ENCODE measurements at places on chromosomes 5 and 9.

- no peak for DNase-seq
Observed at GRCh38 chr9:72165326-72165725, 16.1 kb downstream of the GDA start.

GRCh38 chr5:163190283-163190682, 247.1 kb upstream of the CCNG1 start:
- no peak for DNase-seq

- DNase-seq = no peak
Observed at GRCh38 chr5:114390431-114390830, 28.6 kb downstream of the KCNN2 start.

DNA sequence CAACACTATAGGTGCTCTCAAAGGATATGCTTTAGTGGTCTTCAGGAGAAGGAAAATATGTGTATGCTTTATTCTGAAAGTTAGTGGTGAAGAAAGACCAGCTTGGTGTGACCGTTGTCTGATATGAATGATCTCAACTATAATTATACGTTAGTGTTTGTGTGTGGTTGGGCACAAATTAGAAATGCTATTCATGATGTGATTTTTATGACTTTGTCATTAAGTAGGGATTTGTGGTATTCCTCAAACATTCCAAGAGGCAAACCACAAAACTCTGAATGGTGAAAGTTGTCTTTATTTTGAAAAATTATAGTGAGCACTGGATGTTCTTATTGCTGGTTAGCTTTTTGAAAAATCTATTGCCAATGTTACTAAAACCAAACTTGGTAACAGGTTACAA, 6.2 kb upstream of the F2R start:
- no peak for DNase-seq

GRCh38 chr9:124598048-124598447, 90.8 kb upstream of the NR5A1 start:
- DNase-seq = peak; percentile 15

DNA sequence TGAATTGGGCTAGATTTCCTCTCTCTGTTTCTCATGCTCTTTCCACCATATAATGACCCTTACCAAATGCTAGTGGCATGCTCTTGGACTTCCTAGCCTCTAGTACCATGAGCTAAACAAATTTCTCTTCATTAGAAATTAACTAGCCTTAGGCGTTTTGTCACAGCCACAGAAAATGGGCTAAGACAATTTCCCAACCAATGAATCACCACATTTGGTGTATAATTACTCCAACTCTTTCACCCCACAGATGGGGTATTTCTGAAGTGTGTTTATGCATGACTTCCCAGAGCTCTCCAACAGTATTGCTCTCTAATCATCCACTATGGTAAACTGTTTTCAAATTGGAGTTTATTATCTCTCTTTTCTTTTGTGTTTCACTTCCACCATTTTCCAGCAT, 1041.1 kb upstream of the COX7C start:
- DNase-seq = no peak

DNA sequence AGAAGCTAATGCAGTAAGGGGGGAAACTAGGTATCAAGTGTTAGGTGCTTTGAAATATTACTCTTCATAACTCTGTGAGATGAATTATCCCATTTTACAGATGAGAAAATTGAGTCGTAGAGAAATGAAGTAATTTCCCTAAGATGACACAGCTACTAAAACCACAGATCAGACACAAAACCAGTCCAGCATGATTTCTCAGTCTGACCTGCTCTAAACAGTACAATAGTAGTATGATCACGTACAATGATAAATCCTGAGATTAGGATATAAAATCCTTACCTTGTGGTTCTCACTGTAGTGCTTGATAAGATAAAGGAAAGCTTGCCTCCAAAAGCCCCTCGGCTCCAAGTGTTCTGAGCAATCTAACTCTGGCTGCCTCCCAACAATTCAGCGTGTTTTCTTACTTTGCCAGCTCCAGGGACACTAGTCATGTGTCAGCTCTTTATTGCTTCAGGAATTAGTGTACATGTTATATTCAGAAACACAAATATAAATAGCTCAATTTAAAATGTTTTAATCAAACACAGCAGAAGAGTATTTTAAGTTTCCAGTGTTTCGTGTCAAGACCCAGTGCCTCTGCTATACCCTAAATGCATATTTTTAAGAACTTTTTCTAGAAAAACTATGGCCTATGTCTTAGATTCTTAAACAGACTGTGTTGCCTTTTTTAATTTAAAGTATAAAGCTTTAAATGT, 243.6 kb downstream of the DENND1A start:
- DNase-seq = no peak

DNA sequence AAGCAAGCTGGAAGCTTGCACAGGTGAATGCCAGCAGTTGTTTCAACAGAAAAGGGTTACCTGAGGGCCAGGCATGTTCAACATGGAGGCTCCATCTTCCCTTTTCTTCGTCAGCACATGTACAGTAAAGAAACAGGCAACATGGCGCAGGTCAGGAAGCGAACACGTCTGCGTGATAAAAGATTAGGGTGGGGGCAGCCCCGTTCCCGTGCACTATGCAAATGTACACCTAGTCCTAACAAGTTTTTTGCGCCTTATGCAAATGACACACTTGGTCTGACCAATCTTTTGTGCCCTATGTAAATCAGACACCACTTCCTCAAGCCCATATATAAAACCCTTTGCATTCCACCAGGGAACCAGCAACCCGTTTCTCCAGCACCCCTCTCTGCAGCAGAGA, 452.1 kb upstream of the PTPRD start:
- DNase-seq = no peak

DNA sequence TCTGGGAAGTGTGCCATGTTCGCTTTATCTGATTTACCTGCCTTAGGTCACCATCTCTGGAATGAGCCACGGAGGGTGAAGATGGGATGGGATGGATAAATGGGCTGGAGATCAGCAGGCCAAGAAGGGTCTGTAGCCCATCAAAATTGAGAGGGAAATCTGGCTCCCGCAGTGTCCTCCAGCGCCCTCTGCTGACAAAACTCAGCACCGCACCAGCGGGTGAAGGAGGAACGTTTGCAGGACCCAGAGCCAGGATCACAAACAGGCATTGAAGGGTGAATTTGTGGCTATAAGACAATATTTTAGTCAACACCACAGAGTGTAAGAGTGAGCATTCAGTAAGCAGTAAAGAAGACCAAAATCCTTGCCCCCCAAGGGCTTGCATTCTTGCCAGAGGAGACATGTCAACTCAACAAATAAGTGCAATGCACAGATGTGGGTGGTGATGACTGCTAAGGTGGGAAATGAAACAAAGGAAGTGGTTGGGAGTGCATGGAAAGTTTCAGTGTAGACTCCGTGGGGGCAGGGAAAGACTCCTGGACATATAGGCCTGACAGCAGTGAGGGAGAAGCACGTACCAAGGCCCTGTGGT, 124.4 kb downstream of the TENT4A start:
- DNase-seq = peak; percentile 51

- DNase-seq = peak; percentile 20
Observed at GRCh38 chr9:3525096-3525835, 535 bp downstream of the RFX3 start.

GRCh38 chr5:163339148-163339547, 98.2 kb upstream of the CCNG1 start:
- DNase-seq = no peak

DNA sequence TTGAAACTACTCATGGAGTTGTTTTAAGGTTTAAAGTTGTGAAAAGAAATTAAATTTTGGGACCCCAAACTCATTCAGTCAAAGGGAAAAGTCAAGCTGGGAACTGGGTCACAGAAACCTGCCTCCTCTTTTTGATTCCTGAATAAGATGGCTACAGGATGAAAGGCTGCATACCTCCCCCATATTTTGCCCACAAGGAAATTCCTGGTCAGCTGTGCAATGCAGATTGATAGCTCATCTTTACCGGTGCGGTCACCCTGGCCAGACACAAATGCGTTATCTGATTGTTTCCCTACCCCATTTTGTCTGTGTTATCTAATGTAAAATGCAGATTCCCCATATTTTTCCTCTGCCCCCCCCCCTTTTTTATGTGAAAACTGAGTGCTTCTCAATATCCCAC, 1.3 kb downstream of the HAVCR2 start:
- DNase-seq = peak; percentile 19

DNA sequence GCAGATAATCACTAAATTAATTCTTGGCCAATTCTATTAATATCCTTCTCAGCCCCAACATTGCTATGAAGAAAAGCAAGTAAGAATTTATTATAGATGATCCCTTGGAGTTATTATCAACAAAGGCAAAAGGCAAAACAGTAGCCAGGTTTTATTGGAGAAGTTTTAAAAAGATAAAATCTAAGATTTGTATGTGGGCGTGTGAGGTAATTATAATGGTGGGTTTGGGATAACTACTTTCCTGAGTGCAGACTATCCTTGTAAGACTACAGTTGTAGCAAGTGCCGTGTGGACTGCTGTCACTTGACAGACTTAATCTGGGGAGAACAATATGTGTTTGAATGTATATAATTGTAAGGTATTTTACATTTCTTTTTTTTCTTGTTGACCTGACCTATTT, 23.2 kb downstream of the SLC31A1 start:
- DNase-seq = no peak

GRCh38 chr9:98064623-98065392, 8.3 kb downstream of the NANS start:
- no peak for DNase-seq

GRCh38 chr5:67453111-67453905, 256.7 kb upstream of the CD180 start:
- peak; percentile 7 for DNase-seq

GRCh38 chr5:156513123-156513815, 186.3 kb downstream of the SGCD start:
- DNase-seq = no peak

GRCh38 chr9:136370037-136370436, 3.4 kb downstream of the CARD9 start:
- DNase-seq = no peak

DNA sequence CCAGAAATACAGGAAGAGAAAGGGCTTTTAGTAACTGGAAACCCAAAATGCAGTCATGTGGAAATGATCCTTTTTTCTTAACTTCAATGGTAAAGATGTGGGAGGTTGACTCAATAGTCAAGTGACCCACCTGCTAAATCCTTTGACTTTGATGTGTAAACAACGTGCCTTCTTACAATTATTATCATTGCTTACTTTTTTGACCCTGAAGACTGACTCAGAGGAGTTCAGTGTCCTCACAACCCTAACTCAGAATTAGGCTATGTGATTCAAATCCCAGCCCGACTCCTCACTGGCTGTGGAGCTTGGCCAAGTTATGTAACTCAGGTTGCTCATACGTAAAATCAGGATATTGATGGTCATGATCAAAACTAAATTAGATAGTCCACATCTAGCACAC, 27.9 kb downstream of the ANXA1 start:
- peak; percentile 39 for DNase-seq

- no peak for DNase-seq
Observed at GRCh38 chr5:96144289-96144688, 182.6 kb upstream of the ELL2 start.

DNA sequence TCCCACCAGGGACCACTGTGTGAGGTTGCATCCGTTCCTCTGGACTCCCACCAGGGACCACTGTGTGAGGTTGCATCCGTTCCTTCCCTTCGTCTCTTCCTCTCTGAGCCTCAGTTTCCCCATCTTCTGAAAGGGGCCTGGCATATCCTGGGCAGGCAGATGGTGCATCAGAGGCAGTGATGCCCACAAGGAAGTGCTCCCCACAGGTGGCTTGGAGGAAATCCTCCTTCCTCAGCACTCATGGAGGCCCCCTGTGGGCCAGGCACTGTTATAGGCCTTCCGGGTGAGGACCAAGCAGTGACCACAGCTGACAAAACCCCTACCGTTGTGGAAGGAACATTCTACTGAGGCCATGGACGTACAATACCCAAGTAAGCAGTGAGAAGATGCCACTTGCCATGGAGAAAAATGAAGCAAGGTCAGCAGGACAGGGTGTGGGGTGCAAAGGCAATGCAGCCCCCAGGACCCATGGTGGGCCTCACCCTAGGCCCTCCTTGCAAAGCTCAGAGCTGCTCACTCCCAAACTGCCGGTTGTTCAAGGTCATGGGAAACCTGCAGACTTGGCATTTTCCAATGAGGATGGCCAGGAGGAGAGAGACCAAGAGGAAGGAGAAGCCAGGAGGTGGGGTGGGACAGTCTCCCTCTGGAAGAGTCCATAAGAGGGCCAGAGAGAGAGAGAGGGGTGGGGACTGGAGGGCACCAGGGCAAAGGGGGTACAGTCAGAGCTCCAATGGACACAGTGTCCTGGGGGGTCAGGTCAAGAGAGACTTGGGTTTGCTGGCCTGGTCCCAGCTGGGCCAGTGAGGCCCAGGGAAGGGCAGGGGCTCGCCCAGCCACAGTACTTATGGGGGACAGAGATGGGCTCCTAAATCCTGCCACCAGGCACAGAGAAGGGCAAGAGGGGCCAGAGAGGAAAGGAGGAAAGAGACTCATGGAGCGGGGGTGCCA, 51.1 kb downstream of the C9orf50 start:
- peak; percentile 37 for DNase-seq

GRCh38 chr5:54942064-54942778, 43.2 kb downstream of the ESM1 start:
- no peak for DNase-seq

DNA sequence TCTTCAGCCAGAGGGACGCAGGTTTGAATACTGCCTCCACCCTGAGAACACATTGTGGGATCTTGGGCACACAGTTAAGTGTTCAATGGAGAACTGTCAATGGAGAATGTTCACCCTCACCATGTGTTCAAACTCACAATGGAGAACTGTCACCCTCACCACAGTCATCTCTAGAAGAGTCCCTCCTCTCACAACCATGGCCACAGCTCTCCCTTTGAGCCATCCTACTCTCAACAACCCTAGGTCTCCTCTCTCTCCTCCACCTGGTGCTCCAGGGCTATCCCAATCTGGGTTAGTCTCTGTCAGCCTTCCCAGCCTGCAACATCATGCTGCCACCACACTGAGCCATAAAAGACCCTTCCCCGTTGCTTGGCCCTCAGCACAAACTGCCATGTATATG, 36.3 kb upstream of the HAND1 start:
- DNase-seq = no peak

GRCh38 chr5:125129151-125129806, 382.8 kb upstream of the ZNF608 start:
- DNase-seq = peak; percentile 1

DNA sequence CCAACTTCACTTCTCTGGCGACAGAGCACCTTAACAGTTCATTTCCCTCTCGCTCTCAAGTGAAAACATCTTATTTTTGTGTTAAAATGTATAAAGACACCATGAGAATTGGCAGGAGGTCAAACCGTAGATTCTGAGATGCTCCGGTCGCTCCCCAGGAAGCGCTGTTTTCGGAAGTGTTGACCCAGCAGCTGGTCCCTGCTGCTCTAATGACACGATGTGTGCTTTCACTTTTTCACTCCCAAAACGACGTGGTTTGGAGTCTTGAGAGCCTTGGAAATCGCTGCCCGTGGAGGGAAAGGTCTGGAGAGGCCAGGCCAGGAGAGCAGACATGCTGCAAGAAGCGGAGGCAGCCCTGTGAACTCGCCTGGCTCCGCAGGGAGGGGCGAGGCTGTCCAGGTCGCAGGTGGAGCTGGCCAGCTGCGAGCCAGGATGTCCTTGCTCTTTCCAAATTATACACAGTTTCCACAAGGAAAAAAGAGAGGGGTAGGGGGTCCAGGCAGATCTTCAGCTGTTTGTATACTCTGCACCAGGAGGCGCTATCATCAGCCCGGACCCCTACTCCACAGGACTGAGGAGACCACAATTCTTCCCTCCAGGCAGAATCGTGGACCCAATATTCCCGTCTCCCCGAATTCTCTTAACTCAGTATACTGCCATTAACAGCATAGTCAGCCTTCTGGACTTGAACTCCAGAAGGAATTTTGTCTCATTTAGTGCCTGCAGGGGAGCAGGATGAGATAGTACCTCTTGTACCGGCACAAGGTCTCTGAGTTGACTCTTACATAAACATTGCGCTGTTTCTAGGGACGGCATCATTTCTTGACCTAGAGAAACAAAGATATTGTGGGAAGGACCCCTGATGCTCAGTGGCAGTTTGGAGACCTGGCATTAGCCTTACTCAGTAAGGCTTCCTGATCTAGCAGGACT, 248.6 kb upstream of the ANKRD55 start:
- peak; percentile 37 for DNase-seq
